ENCODE measurements at places on chromosomes 4 and X. TPM values are rescaled to one million over a fixed set of nuclear protein-coding genes. Genes with fewer than 3 reads are reported as not detected.

Gene SSX4
- polyA plus RNA-seq = not detected

Gene DCAF8L2
- 10.1 TPM for polyA plus RNA-seq

- no peak for DNase-seq
Measured at GRCh38 chr4:83440899-83441298, 14.7 kb downstream of the HELQ start.

GRCh38 chr4:165967486-165967885 lies 94.4 kb downstream of the TLL1 start:
- DNase-seq = no peak

DNA sequence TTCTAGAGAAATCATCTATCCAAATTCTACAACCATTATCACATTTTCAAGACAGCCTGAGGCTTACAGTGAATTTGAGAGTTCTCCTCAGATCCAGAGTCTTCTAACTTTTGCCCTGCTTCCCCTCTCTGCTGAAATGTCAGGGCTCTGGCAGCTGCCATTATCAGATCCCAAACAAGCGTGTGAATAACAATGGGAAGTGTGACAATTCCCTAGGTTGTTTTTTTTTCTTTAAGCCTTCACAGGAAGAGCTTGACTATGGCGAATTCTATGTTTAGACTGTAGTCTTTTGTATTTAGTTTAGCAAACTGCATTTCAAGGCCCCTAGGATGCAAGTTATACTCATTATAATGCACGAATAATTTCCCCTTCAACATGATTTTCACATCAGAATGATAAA lies 61.3 kb upstream of the KDR start:
- no peak for DNase-seq

DNA sequence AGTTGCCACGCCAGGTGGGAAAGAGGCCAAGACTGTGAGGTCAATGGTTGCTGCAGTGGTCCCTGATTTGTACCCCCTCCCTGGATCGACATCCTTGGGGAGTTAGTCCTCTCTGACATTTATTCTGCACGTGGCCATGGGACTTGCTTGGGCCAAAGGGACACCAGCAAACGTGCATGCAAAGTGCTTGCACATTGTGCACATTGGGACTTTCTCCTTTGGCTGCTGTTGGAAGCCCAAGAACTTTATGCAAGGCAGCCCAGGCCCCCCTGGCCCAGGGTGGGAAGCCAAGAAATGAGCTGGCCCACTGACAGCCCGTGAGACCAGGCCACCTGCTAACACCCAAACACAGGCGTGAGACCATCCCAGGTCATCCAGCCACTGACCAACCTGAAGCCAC lies 38.1 kb downstream of the SLC2A9 start:
- DNase-seq = no peak

- DNase-seq = no peak
Measured at GRCh38 chr4:167028976-167029375, 205.3 kb downstream of the SPOCK3 start.

DNA sequence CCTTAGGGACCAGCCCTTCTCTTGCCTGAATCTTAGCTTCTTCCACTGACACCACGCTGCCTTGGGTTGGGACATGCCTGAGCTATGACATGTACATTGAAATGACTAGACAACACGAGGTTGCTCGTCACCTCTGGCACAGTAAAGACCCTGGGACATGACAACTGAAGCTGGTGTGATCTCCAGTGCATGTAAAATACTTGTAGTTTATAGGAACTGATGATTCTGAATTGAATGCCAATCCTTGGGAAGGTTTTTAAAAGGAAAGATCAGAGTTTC lies 100.7 kb upstream of the PGRMC2 start:
- no peak for DNase-seq

Gene PAGE2
- polyA plus RNA-seq = not detected

- no peak for DNase-seq
Measured at GRCh38 chr4:121749225-121749624, 15.7 kb downstream of the SMIM43 start.

DNA sequence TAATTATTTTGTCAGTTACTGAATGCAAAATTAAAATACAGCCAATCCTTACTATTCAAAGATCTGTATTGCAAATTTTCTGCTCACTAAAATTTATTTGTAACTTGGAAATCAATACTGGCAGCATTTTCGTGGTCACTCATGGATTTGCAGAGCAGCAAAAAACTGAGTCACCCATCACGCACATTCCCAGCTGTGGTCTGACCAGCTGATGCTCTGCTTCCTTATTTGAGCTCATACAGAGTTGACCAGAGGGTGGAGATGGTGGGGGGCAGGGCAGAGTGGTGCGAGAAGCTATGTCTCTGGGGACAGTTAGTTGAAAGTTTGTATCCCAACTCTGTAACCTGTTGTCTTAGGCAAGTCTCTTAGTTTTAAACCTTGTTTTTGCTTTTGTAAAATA lies 214.8 kb downstream of the SPCS3 start:
- DNase-seq = no peak
